Epithelial cell of proximal tubule (primary cell): ENCODE measurements at places on chromosomes 2 and 18.
A peak's percentile ranks its signal among the peaks of the same experiment; 100 is the strongest.

GRCh38 chr2:187139469-187139868 is 290.5 kb upstream of the ZSWIM2 start:
- DNase-seq = no peak

DNA sequence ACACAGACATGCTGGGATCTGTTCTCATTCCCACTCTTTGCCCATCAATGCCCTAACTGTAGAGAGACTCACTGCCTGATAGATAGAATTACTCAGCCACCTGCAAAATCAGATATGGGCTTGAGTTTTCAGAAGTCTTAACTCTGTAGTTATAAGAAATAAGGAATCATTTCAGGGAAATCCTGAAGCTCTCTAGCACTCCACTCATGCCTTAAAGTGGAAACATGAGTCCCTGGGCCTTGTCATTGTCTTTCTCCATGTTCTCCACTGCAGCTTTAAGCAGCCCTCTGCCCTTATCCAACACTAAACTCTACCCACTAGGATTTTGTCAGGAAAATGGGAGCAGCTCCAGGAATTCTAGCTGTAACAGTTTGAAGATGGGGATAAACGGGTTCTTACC is 192.5 kb downstream of the SNTG2 start:
- DNase-seq = no peak

- DNase-seq = no peak
These were observed 185.0 kb downstream of the WDR7 start for GRCh38 chr18:56836173-56836572.

DNA sequence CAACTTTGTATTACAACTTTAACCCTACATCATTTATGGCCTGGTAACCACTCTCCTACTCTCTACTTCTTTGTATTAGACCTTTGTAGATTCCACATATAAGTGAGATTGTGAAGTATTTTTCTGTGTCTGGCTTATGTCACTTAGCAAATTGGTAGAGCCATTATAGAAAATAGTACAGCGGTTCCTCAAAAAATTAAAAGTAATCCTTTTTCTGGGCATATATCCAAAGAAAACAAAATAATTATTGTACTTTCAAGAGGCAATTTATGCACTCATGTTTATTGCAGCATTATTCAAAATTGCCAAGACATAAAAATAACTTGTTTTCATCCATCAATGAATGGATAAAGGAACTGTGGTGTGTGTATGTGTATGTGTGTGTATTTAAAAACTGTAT is 537.5 kb upstream of the FSIP2 start:
- DNase-seq = no peak

DNA sequence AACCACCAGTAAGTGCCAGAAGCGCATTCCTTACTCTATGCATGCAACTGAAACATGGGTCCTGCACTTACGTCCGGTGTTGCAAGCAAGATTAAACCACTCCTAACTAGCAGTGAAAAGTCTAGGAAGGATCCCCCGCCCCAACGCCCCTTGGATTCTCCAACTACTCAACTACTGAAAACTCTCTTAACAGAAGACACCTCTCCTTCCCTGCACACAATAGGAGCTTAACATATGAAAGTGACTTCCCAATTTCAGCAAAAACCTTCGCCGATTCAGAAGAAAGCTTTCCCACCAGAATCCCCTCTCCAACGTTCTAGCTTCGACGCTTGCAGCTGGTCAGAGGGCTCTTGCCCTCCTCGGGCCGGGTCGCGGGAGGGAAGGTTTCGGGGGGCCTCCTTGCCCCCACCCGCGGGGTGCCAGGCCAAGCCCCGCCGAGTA is 578 bp downstream of the IWS1 start:
- peak; percentile 22 for DNase-seq
